ENCODE measurements at places on chromosomes 11 and 22.
A peak's percentile ranks its signal among the peaks of the same experiment; 100 is the strongest.

GRCh38 chr22:33357981-33358399 lies 299.8 kb upstream of the SYN3 start:
- DNase-seq: no peak

DNA sequence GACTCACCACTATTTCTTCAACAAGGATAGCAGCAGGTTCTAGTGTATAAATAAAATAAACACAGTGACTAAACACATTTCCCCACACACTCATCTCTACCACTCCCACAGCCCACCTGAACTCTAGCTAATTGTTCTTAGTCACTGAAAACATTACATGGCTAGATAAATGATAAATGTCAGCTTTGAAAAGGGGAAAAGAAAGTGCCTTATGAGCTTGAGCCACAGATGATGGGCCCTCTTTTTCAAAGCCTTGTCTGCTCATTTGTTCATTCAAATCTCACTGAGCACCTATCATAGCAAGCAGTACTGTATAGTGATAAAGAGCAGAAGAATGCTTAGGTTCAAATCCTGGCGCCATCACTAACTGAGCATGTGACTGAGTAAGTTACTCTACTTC lies 58.3 kb downstream of the SIK3 start:
- peak; percentile 45 for DNase-seq

DNA sequence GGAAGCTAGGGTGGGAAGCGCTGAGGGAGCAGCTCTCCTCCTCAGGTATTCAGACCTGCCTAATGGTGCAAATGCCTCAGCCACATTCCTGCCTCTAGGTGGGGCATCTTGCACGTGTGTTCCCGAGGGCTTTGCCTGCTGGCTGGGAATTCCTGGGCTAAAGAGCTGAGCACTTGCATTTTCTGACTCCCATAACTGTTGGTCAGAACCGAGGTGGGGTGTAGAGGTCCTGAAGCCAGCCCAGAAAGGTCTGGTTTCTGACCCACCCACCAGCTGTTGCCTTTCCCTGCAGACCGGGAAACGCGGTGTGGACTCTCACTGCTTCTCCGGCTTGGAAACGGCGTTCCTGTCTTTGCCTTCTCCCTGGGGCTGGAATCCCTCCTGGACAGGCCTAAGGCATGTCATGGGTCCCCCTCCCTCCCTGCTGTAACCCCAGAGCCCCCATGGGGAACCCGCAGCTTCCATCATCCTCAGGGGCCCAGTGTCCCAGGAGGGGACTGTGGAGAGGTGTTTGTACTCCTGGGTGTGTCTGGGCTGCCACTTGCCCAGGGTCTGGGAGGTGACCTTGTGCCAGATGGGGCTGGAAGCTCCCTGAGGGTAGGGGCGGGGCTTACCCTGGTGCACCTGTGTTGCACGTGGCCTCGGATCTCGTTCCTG lies 24.0 kb upstream of the SMIM38 start:
- no peak for DNase-seq

GRCh38 chr11:60900673-60901404 lies 5.5 kb downstream of the PRPF19 start:
- DNase-seq: no peak

DNA sequence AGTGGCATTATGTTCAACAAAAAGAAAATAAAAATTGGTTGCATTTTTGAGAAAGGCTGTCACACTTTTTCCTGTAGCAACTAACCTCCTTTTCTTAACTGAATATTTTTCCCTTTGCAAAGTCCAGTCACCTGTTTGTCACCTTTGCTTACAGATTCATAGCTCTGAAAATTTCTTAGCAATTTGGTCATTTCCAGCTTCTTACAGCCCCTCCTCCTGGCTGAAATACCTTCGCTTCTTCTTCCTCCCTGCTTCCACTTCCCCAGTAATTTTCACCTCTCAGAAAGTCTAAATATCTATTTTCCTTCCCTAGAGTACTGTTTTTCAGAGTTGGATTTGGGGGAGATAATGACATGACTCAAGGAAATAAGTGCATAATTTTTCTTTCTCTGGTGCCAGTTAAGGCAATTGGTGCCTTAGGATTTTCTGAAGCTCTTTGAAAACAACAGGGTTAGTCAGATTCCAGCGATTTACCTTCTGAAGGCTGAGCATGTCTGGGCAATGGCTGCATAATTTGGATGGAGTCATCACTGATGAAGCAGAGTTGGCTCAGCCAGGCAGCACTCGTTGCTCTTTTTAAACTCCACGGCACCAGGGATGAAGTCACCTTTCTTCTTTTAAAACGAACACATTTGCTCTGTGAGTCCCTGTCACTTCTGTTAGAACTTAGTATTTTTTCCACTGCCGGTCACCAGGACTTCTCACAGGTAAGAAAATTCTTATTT lies 62.1 kb upstream of the AMOTL1 start:
- DNase-seq: no peak

- DNase-seq: no peak
Measured at GRCh38 chr22:44952863-44953746, 56.7 kb downstream of the PHF21B start.

DNA sequence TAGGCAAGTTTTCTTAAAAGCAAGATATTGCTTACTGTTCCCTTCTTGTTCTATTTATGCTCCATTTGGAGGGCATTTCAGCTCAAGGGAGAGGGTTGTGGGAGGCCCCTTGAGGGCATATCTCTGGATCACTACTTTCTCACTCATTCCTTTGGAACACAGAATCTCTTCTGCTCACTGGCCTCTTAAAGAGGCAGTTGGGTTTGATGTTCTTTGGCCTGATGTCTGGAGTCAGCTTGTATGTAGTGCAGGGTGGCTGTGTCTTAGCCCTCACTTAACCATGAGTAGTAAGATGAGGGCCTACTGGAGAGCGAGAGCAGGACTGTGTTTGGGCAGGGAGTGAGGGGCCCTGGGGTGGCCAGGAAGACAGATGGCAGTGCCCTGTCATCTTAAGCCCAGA lies 3.6 kb downstream of the INCENP start:
- no peak for DNase-seq

- peak; percentile 60 for DNase-seq
Measured at GRCh38 chr11:85941380-85941973, 86.3 kb downstream of the CCDC83 start.

- no peak for DNase-seq
Measured at GRCh38 chr22:31344578-31345330, 1.4 kb downstream of the PATZ1 start.

DNA sequence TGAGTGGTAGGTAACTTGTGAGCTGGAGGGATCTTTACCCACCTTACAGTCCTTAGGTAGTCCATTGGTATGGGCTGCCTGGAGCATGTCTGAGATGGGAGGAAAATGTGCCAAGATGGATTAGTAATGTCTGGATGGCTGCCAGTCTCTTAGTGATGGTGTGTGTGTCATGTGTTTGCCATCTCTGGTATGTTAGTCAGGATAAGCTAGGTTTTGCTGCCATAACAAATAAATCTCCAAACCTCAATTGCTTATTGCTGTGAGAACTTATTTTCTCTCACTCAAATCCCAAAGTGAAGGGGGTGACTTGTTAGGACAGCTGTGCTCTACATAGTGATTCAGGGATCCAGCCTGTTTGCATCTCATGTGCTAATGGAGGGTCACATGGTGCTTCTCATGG lies 40.9 kb upstream of the MYEOV start:
- DNase-seq: no peak

DNA sequence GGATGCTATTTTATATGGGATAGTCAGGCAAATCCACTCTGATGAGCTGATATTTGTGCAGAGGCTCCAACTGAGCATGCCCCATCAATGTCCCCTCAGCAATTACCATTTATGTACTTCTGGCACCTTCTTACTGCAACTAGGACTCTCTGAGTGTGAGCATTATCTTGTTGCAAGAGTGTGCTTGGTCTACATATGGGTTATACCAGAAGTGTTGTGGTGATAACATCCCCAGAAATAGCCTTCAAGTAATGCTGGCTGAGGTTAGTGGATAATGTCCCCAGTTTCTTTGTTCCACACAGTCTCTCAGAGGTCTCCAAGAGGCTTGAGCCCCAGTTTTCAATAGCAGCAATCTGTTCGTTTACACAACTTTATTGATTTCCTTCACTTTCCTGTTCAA lies 408.6 kb downstream of the JRKL start:
- no peak for DNase-seq

DNA sequence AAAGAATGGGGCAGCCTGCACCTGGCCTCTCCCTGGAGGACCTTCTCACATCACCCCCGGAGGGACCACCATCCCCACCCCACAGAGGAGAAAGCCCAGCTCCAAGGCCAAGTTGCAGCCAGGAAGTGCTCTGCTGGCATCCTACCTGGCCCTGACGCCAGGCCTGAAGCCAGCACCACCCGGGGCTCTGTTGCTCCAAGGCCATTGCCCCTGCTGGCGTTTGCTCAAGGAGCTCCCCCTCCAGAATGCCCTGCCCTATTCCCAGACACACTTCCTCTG lies 10.2 kb downstream of the RTN4R start:
- DNase-seq: no peak

DNA sequence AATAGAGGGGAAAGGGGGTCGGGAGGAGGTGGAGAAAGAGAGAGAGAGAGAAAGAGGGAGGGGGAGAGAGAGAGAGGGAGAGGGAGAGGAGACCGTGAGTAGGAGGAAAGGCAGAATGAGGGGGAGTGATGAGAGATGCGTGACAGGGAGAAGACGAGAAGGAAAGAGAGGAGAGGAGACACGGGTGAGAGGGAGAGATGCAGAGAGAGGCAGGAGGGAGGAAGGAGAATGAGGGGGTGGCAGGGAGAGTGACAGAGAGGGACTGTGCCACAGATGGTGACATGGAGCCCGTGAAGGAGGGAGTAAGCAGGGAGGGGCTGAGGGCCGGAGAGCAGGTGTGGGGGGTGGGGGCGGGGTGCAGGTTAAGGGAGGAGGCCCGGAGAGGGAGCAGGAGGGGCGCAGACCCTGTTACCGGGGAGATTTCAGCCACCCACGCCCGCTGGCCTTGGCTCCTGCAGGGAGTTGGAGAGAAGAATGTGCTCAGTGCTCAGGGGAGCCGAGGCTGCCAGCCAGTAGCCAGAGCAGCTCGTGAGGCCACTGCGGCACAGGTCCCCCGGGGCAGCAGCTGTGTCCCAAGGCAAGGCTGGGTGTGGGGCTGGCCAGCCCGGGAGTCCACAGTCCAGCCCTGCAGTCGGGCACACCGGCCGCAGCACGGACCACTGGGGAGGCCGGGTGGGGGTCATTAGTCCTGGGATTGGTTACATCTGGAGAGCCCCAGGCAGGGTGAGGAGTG lies at the start of gene SSTR3:
Gene SSTR3 (minus strand): TSS at position 304 of the 733 bp plus-strand sequence. CDS start 4,674 bp downstream, outside the sequence.
- DNase-seq: no peak

- DNase-seq: no peak
Measured at GRCh38 chr22:36729321-36729720, 25.8 kb upstream of the CACNG2 start.

DNA sequence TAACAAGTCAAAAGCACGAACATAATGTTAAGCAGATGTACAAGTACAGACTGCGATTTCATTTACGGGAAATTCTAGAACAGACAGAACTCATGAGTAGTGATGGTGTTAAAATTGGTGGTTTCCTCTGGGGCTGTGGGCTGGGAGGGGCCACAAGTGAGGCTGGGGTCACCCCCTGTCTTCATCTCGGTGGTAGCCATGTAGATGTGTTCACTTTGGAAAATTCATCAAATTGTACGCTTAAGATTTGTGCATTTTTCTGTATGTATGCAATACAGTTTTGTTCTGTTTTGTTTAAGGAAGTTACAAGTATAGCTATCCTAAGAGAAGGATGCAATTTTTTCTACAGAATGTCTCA lies 504 bp upstream of the ASCC2 start:
- no peak for DNase-seq

DNA sequence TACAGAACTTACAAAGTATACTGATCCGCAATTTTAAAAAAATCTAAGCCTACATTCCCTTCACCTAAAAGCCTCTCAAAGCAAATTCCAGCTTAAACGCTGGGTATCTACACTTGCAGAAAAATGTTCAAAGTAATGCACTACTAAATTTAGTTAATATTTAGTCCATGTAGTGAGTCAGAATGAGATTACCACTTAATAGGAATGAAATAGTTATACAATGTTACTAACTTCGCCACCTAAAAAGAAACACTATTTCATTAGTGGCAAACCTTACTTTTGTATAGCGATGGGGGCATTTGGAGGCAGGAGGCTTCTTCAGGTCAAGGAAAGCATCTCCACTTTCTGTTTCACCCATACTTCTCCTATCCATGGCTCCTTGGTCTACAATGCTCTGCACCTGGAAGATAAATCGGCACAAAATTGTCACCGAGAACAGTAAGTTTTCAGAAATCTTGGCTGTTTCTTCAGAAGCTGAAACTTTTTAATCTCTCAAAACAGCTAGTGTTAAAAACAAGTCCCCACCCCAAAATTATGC lies 1.2 kb downstream of the EIF4ENIF1 start:
- no peak for DNase-seq

All from activated CD4-positive, alpha-beta T cell treated with anti-CD3 and anti-CD28 coated beads, Interleukin-2, amount 50 U/mL, for 16 hours (primary cell).